ENCODE measurements at places on chromosomes 11 and 22.

GRCh38 chr11:88179141-88179540 is 3.9 kb upstream of the RAB38 start:
- DNase-seq = no peak

GRCh38 chr11:102006835-102007566 is 40.2 kb upstream of the CFAP300 start:
- DNase-seq = no peak

GRCh38 chr11:88300888-88301487 is 36.5 kb downstream of the CTSC start:
- no peak for DNase-seq

GRCh38 chr11:130825983-130826382 is 90.3 kb downstream of the SNX19 start:
- DNase-seq = no peak

GRCh38 chr22:27749597-27750225 is 51.8 kb downstream of the MN1 start:
- no peak for DNase-seq

GRCh38 chr11:72425053-72425980 is 9.0 kb downstream of the CLPB start:
- DNase-seq = no peak

DNA sequence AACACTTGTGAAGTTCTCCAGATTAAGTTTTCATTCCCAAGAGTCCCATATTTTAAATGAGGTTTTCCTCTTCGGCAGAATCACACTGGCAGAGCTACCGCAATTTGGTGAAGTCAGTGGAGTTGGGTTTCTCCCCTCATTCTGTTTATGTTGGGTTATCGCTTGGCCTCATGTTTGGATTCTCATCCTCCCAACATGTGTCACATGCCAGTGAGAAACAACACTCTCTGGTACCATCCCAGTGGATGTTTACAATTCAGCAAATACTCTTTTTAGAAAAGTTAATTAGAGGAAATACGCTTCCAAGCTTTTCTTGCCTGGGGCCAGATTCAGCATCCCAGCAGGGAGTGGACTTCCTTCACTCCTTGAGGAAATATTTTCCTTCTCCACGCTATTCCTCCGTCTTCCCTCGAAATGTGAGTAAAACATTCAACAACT is 2.1 kb downstream of the PAMR1 start:
- no peak for DNase-seq
